ENCODE measurements at places on chromosomes 11 and 22. TPM values are rescaled to one million over a fixed set of nuclear protein-coding genes. Genes with fewer than 3 reads are reported as not detected.
A peak's percentile ranks its signal among the peaks of the same experiment; 100 is the strongest.

DNA sequence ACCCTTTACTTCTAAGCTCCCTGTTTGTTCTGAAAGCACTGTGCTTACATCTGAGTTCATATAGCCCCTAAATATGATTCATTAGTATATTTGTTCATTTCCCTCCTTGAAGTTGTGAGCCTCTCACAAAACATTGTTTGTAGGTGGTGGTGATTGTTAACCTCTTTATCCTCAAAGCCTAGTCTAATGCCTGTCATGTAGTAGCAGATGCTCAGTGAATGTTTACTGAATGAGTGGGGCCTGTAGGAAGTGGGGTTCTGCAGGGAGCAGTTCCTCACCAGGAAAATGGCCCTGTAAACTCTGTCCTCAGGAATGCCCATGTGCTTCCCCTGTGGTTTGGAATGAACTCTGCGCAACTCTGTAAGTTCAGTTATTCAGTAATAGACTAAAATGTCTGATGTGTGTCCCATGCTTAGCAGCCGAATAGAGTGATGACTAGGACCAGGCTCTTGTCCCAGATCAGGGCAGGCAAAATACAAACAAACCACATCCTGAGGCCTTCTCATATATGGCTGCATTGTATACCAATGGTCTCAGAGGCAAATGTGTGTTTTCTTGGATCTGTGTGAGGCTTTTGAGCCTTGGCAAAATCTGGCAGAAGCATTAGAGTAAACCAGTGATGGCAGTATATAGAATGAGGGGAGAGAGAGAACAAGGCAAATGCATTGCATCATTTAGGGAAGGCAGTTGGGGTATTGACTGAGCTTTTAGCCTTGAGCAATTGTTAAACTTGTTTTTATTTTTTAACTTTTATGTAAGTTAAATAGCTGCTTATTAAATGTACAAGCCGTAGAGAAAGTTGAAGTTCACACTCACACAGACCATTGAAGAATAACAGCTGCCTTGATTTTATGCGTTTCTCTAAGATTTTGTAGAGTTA, 91.4 kb upstream of the BIRC3 start:
- peak; percentile 94 for DNase-seq

- DNase-seq = peak; percentile 53
These were observed 50.7 kb downstream of the TP53I11 start for GRCh38 chr11:44899959-44900358.

DNA sequence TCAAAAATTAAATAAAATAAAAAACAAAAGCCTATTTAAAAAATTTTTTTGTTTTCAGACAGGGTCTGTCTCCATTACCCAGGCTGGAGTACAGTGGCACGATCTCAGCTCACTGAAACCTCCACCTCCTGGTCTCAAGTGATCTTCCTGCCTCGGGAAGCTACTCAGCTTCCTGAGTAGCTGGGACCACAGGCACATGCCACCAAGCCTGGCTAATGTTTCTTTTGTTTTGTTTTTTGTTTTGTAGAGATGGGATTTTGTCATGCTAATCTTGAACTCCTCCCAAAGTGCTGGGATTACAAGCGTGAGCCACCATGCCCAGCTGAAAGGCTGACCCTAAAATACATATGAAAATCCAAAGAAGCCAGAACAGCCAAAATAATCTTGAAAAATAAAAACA, 20.4 kb upstream of the L3MBTL2 start:
- DNase-seq = no peak

- DNase-seq = no peak
These were observed 24.7 kb downstream of the LUZP2 start for GRCh38 chr11:24521601-24522000.

The MMP8 gene
- not detected for total RNA-seq

The C11orf42 gene
- not detected for total RNA-seq

DNA sequence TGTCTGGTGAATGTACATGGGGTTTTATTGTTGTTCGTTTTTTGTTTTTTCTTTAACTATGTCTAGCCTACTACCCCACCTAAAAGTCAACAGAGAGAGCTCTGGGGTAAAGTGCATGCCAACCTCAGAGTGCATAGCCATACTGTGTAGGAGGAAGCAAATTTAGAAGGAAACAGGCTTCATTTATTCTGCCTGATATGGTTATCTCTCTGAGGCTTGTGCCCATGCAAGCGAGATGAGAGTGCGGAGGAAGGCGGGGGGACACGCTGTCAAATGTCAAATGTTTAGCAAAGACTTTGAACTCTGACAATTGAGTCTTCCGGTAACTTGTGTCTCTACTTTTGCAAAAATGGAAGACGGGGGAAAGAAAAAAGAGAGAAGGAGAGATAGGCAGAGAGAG, 295.5 kb downstream of the ETS1 start:
- DNase-seq = no peak

DNA sequence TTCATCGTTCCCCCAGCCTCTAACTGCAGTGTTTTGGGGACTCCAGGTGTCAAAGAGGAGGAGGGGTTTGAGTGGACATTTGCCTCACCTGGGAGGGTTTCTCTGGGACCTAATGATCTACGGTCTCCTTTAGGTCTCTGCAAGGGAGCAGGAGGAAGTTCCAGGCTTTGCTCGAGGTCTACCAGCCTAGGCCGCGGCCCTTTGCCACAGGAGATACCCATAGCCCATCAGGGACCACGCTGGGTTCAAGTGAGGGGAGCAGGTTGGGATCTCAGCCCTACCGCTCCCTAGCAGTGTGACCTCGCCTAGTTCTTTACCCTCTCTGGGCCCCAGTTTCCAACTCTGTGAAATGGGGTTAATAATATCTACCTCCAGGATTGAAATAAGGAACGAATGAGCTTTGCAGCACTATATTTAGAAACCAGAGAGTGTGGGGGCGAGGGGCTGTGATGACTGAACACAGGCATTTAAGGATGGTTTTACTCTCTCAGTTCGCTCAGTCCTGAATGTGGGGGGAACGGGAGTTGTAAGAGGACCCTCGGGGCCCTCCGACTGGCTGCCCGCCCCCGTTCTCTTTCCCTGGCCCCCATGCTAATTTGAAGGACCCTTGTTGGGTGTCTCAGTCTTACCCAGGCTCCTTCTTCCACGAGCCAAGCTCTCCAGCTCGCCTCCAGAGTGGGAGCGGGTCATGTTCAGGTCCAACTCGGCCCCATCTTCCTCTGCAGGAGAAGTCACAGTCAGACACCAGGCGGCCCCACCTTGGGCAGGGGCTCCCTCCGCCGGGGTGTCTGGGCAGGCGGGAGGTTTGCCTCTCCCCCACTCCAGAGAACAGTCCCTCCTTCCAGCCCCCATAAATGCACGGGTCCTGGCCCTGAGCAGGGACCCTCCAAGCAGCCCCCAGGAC, 11.7 kb downstream of the PDGFB start:
- DNase-seq = no peak

GRCh38 chr11:2387266-2387987, 10.3 kb downstream of the CD81 start:
- no peak for DNase-seq

GRCh38 chr11:96085319-96085930, 161.5 kb upstream of the MTMR2 start:
- DNase-seq = no peak

The RAG2 gene
- not detected for total RNA-seq

The OR6T1 gene
- total RNA-seq = not detected

The SF3A1 gene
- 14.5 TPM for total RNA-seq

The TMPRSS4 gene
- not detected for total RNA-seq

The SLC22A6 gene
- not detected for total RNA-seq

GRCh38 chr11:115363921-115364320, 140.3 kb downstream of the CADM1 start:
- no peak for DNase-seq

- DNase-seq = no peak
These were observed 74.1 kb downstream of the PRSS23 start for GRCh38 chr11:86874304-86875056.

DNA sequence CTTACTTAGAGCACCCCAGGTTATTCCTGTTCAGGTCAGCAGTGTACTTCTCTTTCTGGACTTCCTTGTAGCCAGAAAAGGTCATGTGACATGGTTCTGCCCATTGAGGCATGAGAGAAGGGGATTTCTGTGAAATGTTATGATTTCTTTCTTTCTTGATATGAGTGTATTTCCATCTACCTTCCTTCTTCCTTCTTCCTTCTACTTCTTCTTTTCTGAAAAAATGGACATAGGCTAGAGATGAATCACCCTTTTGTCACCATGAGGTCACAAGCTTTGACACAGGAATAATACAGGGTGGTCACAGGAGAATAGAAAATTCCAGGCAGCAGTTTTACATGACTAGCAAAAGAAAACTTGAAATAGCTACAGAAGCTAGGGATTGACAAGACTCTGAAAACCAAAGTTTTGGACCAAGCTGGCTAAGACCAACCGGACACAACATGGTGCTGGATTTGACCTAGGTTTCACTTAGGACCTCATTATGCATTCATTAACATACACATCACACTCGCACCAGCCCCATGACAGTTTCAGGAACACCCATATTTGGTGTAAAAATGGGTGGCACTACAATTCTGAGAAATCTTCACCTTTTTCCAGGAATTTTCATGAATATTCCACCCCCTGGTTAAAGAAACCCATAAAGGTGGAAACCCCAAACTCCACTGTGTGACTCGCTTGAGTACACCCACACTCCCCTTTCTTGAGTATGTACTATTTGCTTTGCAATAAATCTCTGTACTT, 21.2 kb upstream of the MAP6 start:
- DNase-seq = no peak

- DNase-seq = no peak
These were observed 11.2 kb upstream of the NCAM1 start for GRCh38 chr11:112949781-112950575.

The EIF1AD gene
- 32.4 TPM for total RNA-seq

The OVOL1 gene
- total RNA-seq = not detected

The DTX4 gene
- total RNA-seq = 1.6 TPM

- no peak for DNase-seq
These were observed 5.5 kb upstream of the CYTH4 start for GRCh38 chr22:37276776-37277175.

GRCh38 chr11:7844986-7845385, 48.2 kb upstream of the OR5P2 start:
- no peak for DNase-seq

DNA sequence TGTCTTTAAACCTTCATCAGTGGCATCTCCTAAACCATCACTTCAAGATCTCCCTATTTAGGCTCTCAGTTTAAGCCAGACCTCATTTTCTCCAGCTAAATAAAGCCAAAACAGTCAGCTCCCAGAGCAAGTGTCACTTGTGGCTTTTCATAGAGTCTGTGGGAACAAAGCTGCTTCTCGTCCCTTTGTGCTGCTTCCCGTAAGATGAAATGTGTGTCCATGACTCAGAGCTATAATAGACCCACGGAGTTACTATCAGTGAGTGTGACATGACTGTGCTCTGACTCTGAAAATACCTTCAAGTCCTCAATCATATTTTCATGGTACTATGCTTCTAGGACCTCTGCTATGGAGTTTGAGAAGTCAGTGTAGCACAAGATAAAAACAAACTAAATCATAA, 57.3 kb upstream of the SLN start:
- DNase-seq = peak; percentile 67

The C11orf91 gene
- not detected for total RNA-seq

DNA sequence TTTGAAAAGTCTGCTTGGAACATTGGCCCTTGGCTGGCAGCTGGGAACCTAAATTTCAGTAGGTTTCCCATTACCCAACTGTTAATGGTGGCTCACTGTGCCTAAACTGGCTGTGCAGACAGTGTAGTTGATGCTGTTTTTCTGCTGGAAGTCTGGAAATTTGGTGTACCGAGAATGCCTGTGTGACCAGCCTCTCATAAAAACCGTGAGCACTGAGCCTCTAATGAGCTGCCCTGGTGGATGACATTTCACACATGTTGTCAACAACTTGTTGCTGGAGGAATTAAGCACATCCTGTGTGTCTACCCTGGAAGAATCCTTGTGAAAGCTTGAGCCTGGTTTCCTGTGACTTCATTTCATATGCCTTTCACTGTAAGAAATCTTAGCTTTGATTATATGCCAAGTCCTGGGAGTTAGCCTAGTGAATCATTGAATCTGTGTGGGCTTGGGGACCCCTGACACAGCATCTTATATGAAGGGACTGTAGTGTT, 131.1 kb downstream of the LDLRAD3 start:
- no peak for DNase-seq

DNA sequence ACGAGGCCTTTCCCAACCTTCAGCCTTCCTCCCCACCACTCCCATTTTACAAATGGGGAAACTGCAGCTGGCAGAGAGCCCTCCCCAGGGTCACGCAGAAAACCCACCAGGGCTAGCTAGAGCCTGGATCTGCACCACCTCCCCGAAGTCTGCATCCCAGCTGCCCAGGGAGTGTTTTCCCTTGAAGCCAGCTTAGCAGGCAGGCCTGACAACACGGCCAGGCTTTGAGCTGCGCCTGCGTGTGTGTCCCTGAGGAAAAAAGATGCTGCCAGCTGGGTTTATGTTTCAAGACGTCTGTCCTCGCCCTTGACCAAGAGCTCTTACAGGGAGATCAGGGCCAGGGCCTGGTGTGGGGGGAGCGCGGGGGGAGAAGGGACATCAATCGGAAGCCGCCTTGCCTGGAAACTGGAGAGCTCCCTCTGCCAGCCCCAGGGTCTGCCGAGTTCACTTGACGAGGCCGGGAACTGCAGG, 20.3 kb downstream of the WNT11 start:
- DNase-seq = no peak

DNA sequence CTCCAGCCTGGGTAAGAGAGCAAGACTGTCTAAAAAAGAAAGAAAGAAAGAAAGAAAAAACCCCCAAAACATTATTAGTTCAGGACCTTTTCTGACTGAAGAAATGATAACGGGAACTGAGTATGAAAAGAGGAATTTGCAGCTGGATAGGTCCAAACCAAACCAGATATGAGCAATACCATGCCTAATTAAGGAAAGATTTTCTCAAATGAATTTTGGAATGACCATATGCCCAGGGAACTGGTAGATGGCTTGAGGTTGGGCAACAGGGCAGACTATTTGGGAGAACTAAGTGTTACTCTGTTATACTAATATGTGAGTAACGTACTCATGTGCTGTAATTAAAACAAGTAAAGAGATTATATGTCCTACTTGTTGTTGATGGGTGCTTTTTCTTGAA, 186.1 kb downstream of the TMEM135 start:
- no peak for DNase-seq

- no peak for DNase-seq
These were observed 10.8 kb downstream of the PLEKHA7 start for GRCh38 chr11:17003426-17003825.
